GM19239 (cell line): ENCODE measurements at places on chromosomes 12 and 14.

- no peak for DNase-seq
These were observed 1.5 kb upstream of the VAMP1 start for GRCh38 chr12:6471989-6472360.

GRCh38 chr12:115267464-115267863, 583.5 kb upstream of the TBX3 start:
- DNase-seq: no peak

DNA sequence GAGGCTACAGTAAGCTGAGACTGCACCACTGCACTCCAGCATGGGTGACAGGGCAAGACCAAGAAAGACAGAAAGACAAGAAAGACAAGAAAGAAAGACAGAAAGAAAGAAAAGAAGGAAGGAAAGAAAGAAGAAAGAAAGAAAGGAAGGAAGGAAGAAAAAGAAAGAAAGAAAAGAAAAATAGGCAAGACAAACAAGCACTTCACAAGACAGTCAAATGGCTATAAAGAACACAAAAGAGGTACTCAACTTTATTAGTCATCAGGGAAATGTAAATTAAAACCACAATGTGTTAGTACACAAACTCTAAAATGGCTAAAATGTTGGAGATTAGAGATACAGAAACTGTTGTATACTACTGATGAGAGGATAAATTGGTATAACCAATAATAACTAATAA, 6.6 kb downstream of the ATXN3 start:
- no peak for DNase-seq

GRCh38 chr12:92144631-92145480, 790 bp downstream of the BTG1 start:
- DNase-seq: no peak

- DNase-seq: no peak
These were observed 70.6 kb downstream of the KCNK10 start for GRCh38 chr14:88252498-88252897.

GRCh38 chr12:88946372-88946997, 366.2 kb upstream of the KITLG start:
- no peak for DNase-seq

DNA sequence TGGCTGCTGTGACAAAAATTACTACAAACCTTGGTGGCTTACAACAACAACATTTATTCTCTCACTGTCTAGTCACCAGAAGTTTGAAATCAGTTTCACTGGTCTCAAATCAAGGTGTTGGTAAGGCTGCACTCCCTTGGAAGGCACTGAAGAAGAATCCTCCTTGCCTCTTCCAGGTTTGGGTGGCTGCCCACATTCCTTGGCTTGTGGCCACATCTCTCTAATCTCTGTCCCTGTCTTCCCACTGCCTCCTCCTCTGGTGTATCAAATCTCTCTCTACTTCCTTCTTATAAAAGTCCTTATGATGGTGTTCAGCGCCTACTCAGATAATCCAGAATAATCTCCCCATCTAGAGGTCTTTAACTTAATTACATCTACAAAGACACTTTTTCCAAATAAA, 31.0 kb downstream of the PLCZ1 start:
- DNase-seq: no peak

GRCh38 chr14:104263675-104264358, 125.4 kb downstream of the KIF26A start:
- DNase-seq: no peak

DNA sequence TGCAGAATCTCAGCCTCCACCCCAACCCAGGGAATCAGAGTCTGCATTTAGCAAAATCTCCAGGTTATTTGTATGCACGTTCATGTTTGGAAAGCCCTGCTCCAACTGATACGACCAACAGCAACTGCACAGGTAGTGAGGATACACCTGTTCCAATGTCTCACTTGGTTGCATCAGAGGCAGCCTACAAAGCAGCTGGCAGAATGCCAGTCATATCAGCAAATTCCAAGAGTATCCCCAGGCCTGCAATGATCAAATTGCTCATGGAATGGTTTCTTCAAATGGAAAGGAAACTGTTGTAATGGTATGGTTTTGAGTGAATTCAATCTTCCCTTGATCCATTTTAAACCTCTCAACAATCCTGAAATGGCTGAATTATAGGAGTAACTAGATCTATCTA, 75.4 kb downstream of the GRIP1 start:
- no peak for DNase-seq

DNA sequence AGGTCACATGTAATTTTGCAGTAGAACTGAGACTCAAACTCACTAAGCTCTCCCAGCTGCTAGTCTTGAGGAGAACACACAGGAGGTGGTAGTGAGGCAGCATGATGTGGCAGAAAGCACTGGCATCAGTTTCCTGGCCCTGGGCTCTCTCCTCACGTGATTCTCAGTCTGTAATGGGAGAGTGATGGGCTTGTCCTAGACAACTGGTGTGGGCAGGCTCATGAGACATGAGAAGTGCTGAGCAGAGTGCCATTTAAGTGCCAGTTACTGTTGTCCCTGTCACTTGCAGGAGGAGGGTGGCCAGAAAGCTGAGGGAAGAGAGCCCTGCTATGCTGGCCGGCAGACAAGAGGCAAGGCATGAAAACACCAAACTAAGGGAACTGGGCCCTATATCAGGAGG, 48.5 kb upstream of the OVCH1 start:
- no peak for DNase-seq

DNA sequence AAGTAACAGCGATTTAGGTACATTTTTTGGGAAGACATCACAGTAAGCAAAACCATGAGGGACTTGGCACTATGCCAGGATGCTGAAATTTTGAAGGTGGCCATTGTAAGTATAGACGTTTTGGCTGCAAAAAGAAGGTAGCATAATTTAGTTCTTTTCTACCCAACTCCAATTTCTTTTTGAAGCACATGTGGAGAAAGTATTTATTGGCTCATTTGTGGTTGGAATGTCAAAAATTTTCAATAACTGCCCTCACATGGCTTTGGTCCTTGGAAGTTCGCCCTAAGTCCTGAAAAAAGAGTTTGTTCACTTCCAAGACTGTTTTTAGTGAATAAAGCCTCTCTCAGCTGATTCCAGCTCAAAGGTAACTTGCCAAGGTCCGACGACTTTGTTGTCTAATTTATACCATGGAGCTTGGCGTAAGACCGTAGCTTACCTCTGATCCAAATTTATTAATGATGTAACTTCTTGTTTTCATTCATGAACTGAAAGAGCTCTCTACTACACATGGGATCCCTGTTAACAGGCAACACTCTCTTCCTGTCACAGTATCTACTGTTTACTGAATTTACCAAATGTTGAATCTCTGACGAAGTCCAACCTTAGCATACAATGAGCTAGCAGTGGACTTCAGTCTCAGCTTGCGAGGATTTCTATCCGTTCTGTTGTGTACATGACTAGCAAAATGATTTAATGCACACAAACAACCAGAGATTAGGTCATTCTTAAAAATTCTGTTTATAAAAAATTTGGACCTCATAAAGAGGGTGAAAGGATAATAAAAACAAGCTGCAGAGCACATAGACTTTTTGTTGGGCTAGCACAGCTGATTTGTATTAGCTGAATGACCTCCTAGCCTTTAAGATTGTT, 49.0 kb downstream of the MSRB3 start:
- no peak for DNase-seq

- DNase-seq: no peak
These were observed 521 bp upstream of the PIP4K2C start for GRCh38 chr12:57590479-57590863.

DNA sequence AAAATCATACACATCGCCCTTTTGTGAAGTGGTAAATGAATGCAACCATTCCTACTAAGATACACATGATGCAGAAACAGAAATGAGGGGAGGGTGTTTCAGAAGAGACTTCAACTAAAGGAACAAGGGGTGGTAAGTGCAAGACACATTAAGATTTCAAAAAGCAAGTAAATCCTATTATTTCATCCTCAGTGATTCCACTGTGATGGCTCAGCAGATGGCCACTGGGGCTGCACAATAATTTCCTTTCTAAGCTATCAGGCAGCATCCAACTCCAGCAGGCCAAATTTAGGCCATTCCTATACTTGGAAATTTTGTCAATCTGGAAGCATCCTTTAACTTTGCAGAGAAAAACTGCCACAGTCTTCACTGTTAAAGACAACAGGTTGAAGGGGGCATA, 272.4 kb downstream of the NELL2 start:
- no peak for DNase-seq

DNA sequence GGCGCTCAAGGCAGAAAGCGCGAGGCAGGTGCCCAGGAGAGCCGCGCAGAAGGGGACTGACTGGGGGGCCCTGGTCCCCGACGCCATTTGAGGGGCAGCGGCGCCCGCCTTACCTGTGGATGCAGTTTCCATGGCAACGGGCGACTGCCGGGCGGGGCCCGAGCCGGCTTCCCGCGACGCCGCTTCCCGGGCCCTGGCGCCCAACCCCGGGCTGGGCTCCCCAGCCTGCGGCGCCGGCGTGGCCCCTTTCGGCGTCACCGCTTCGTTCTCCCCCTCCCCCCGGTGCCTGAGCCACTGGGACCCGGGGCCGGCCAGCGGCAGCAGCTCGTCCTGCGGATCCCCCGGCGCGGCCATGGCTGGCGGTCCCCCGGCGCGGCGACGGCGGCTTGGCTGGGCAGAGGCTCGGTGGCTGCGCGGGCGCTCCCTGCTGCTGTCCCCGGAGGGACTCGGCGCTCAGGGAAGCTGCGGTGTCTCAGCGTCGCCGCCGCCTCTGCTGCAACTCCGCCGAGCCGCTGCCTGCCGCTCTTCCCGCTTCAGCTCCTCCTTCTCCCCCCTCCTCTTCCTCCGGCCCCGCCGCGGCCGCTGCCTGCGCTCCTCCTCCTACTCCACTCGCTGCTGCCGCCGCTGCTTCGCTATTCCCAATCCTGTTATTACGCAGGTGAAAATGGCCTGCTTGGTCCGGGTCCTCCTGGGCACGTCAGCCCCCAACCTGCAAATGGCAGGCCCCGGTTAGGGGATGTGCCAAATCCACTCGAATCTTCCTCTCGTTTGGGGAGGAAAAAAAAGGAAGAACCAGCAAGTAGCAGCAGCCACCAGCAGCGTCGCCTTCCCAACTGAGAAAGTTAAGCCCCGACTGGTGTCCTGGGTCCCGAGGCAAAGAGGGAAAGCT, at the start of gene RTN1:
Gene RTN1, minus strand, starts transcription at position 500 of the 889 bp plus-strand sequence. Its CDS starts 146 bp downstream, at position 354.
- DNase-seq: peak; percentile 27

GRCh38 chr14:103514596-103515421, 7.8 kb downstream of the CKB start:
- DNase-seq: no peak

- DNase-seq: no peak
These were observed 926.8 kb downstream of the BCL11B start for GRCh38 chr14:98345161-98345560.

GRCh38 chr12:106192659-106193393, 54.1 kb upstream of the NUAK1 start:
- DNase-seq: no peak

GRCh38 chr12:111505601-111506036, 93.5 kb downstream of the ATXN2 start:
- DNase-seq: no peak

GRCh38 chr14:100096656-100097055, 31.4 kb downstream of the EVL start:
- no peak for DNase-seq

- no peak for DNase-seq
These were observed 222.5 kb downstream of the TMEM117 start for GRCh38 chr12:44058366-44058765.

- DNase-seq: no peak
These were observed 5.4 kb downstream of the AP1G2 start for GRCh38 chr14:23561873-23562821.

DNA sequence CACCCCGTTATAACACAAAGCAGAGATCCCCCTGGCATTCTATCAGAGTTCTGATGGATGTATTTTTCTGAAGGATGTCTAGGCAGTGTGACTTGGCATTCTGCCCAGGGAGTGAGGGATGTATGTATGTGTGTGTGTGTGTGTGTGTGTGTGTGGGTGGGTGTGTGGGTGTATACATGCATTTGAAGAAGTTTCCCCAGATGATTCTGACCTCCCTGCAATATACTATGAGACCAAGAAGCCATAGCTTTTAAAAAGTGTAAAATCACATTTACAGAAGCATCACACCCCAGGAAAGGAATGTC, 59.7 kb upstream of the NAP1L1 start:
- DNase-seq: no peak

- DNase-seq: no peak
These were observed 48.8 kb upstream of the PAPLN start for GRCh38 chr14:73188501-73188911.

- no peak for DNase-seq
These were observed 404.4 kb upstream of the RGS6 start for GRCh38 chr14:71527838-71528237.

GRCh38 chr14:37870632-37871346, 275.4 kb downstream of the TTC6 start:
- DNase-seq: no peak

- DNase-seq: no peak
These were observed 175.5 kb downstream of the CCDC59 start for GRCh38 chr12:82182601-82183190.

- DNase-seq: no peak
These were observed 210.9 kb downstream of the ERC1 start for GRCh38 chr12:1201886-1202285.

- DNase-seq: no peak
These were observed 242.5 kb upstream of the ATP2B1 start for GRCh38 chr12:89951050-89951693.

DNA sequence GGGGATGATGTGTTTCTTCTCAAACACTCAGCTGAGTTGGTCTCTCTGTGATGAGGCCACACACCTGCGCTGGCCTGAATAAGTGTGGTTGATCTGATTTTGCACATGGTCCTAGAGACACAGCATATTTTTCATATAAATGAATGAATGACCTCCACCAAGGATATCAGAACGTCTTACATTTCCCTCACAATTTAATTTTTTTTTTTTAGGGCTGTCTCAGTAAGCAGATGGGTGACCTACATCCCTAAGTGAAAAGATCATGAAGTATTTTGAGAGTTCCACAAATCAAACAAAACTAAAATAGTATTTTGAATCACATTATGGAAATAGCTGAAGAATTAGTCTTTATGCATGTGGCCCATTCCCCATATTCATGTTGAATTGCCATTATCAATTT, 333.7 kb upstream of the TMTC1 start:
- no peak for DNase-seq

- DNase-seq: no peak
These were observed 24.9 kb downstream of the FOXN3 start for GRCh38 chr14:89392181-89392580.
